AG20443 (cell line): ENCODE measurements at places on chromosomes 11 and 22.

DNA sequence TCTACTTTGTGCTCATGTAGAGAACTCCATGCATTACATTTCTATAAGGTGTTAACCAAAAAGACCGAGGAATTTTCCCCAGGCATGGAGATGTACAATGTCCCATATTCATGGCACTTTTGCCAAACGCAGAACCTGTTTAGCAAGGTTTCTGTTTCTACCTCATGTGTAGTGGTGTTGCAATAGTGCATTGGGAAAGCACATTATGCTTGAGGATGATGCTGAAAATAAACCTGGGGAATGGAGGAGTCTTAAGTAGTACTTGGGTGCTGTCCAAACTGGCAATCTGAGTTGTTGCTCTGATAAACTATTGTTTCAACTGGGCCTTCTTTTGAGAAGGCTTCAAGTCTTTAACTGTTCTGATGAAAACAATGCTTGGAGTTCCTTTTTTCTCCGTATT, 11.5 kb upstream of the MUC15 start:
- DNase-seq: no peak

DNA sequence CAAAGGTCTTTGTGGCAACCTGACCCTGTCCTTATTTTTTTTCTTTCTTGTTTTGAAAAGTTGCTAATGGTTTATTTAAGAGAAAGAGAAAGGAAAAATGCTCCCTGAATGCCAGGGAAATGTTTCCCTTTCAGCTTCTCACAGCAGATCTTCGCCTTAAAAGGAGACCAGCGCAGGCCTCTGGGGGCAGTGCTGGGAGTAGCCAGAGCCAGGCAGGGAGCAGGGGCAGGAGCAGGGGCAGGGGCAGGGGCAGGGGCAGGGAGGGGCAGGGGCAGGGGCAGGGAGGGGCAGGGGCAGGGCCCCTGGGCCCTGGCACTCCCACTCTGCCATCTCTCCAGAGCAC, 5.1 kb downstream of the MOB2 start:
- DNase-seq: no peak

DNA sequence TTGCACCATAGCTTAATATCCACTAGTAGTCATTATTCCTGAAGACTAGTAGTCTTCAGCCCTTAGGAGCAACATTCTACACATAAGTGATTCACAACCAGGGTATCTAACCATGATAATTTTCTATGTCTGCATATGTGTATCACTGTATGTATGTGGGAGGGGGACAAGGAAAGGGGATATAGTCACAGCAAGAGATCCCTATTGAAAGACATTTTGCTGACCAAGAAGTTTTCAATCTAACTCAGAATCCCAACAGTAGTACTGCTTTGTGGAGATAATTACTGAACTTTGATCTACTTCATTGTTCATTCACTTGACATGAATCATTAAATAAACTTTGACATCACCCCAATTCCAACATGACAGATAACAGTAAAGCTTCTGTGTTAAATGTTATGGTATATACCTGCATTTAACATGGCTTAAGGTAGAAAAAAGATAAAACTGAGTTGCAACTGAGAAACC, 10.3 kb downstream of the PIK3C2A start:
- DNase-seq: no peak

GRCh38 chr11:48880021-48880441, 103.7 kb downstream of the TRIM51G start:
- no peak for DNase-seq
